ENCODE measurements at places on chromosomes 5 and 9.

DNA sequence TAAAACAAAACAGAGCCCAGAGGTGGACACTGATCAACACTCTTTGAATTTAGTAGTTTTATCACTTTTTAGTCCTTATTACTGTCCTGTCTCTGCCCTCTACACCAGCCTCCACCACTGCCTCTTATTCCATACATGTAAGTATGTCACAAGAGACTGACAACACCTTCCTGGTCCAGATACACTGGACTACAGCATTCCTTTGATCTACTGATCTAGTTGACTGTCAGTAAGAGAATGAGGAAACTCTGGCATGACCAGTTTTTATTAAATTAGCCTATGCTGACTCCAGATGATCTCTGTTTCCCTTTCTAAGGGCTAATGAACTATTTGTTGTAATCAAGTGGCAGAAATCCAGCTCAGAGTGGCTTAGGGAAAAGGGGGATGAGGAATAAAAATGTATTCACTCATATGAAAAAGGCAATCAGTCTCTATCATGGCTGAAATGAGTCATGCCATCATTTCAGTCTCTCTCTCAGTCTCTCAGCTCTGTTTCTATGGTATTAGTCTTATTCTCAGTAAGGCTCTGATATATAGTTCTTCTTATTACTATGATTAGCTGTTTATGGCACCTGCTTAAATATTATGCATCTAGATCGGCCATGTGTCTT is 5.5 kb downstream of the ARHGEF37 start:
- no peak for DNase-seq

DNA sequence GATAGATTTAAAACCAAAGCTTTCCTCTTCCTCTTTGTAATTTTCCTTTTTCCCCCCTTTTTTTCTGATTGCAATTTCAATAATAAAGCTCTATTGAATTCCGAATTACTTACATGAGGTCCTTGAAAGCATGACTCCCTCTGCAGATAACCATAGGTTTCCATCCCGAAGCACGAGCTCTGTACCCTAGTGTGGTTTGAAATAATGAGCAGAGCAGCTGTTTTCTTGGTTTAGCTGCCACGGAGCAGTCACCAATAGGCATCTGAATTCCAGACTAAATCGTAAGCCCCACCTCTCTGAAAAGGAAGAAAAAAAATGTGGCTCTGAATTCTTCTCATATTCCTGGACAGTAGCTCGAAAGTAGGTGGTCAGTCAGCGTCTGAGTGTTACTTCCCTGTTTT is 18.5 kb upstream of the GNE start:
- DNase-seq: no peak

- no peak for DNase-seq
Measured at GRCh38 chr9:126309427-126310189, 17.0 kb upstream of the MVB12B start.

GRCh38 chr5:96067894-96068614 is 106.4 kb upstream of the ELL2 start:
- DNase-seq: peak; percentile 55

GRCh38 chr5:74638544-74638969 is 2.0 kb downstream of the ENC1 start:
- no peak for DNase-seq

GRCh38 chr5:7878381-7878873 is 9.5 kb downstream of the MTRR start:
- peak; percentile 33 for DNase-seq

DNA sequence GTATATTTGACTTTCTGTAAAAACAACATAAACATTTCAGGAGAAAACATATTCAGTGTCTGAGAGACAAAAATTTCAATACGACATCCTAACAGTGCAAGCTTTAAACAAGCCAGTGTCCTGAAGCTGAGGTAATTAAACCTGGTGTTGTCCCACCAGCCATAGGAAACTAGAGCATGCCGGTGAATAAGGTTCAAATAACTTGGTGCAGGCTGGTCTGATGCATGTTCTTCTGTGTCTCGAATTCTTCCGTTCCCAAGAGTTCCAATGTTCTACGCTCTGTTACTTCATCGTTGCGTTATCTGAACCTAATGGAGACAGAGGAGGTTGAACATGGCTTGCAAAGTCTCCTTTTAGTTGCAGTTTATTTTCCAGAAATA is 48.9 kb downstream of the ADAMTS16 start:
- DNase-seq: no peak

GRCh38 chr9:18768951-18769622 is 263.9 kb downstream of the SAXO1 start:
- no peak for DNase-seq

DNA sequence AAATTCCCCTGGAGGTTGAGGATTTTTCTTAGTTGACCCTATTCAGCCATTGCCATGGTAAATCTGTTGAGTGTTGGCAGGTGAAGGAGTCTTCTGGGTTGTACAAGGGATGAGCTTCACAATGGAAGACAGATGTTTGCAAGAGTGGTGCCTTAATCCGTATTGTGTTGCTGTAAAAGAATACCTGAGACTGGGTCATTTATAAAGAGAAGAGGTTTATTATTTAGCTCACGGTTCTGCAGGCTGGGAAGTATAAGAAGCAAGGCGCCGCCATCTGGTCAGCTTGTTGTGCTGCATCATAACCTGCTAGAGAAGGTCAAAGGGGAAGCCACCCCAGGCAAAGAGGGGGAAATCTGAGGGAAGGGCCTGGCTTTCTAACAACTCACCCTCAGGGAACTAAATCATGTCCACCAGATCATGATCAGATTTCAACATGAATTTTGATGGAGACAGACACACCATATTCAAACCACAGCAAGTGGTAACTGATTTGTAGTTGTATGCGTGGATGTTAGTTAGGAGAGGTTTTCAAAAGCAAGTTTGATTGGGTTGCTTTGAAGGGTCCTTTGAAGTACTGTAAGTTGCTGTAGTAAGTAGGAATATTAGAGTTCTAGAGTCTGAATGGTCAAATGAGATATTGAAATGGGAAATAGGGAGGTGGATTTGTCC is 2.5 kb downstream of the TNPO1 start:
- peak; percentile 69 for DNase-seq

- no peak for DNase-seq
Measured at GRCh38 chr5:95057615-95058014, 227.3 kb downstream of the MCTP1 start.

DNA sequence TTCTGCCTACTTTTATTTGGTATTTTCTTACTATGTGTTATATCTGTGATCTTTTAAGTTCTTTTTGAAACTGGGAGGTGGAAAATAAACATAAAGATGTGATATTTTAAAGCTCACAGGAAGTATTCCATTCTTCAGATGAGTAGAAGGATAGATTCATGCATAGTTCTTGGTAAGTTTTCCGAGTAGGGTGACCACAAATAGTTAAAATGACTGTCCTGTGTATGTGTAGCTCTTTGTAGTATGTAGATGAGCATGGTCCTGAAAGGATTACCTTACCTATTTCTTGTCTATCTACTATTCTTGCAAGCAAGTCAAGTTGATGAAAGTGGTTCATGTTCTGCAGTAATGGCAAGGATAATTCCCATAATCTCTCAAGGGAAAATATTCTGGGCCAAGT is 47.7 kb downstream of the SRFBP1 start:
- DNase-seq: no peak

- DNase-seq: no peak
Measured at GRCh38 chr5:38752012-38752536, 93.7 kb upstream of the OSMR start.

DNA sequence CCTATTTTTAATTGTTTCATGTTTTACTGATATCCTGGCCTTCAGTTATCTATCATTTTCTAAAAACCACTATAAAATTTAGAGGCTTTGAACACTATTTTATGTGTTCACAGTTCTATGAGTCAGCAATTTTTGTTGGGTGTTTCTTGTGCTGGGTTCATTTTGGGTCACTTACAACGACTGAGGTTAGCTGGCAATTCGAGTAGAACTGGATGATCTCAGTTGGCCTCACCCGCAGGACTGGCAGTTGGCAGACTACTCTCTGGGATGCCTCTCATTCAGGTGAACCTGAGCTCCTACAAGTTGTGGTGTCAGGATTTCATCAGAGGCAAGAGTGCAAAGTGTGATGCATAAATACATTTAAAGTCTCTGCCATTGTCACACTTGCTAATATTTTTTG is 151.0 kb upstream of the PAPPA start:
- no peak for DNase-seq

GRCh38 chr5:55626790-55627189 is 85.3 kb downstream of the SLC38A9 start:
- DNase-seq: no peak

DNA sequence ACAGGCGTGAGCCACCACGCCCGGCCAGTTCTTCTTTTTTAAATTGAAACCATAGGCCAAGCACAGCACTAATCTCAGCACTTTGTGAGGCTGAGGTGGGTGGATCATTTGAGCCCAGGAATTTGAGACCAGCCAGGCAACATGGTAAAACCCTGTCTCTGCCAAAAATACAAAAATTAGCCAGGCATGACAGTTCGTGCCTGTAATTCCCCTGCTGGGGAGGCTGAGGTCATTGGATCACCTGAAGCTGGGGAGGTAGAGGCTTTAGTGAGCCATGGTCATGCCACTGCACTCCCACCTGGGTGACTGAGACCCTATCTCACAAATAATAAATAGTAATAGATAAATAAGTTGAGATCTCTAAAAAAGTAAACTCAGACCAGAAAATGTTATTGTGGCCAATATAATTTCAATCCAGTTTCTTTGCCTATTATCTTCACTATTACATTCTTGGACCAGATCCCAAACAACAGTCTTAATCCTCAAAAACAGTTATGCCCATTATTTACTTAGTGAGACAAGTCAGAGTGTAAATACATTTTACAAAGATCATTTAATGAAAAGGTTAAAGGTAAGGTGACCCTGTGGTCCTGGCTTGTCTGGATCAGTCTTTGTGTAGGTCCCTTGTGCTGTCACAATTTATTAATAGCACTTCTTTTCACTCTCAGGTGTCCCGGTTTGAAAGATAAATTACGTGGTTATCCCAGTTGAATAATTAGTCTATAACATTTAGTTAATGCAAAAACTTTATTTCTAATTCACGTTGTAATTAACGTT is 53.6 kb downstream of the RAB24 start:
- no peak for DNase-seq

- peak; percentile 93 for DNase-seq
Measured at GRCh38 chr9:134391319-134392231, 65.3 kb downstream of the RXRA start.

DNA sequence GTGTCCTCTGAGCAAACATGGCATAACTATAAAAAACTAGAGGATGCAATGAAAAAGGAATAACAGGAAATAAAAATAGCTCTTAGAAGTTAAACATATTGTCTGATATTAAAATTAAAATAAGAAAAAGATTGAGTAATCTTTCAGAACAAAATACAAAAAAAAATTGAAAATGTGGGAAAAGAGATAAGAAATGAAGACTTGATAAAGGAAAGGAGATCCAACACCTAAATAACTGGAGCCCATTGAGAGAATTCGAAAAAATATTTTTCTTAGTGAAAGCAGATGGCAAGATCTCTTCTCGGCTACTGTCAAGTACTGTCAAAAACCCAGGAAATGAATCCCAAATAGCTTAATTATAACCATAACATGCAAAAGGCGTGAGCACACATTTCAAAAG is 24.9 kb downstream of the LIFR start:
- no peak for DNase-seq

- no peak for DNase-seq
Measured at GRCh38 chr5:10860645-10861422, 99.8 kb upstream of the DAP start.

DNA sequence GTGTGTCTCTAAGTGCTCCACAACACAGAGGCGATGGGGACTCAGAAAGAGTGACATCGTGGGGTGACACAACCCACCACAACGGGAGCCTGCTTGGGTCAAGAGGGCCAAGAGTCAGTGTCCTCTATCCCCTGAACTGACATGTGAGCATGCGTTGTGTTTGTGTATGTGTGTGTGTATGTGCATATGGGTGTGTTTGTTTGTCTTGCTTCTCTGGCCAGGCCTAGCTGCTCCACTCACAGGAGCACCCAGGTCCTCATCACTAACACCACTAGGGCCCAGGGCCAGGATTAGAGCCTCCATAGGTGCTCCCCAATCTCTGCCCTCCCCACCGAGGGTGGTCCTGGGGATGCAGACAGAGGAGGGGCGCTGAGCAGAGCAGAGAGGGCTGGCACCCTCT is 115.0 kb upstream of the CTSV start:
- no peak for DNase-seq

GRCh38 chr5:135880278-135880677 is 15.4 kb downstream of the IL9 start:
- DNase-seq: peak; percentile 27

DNA sequence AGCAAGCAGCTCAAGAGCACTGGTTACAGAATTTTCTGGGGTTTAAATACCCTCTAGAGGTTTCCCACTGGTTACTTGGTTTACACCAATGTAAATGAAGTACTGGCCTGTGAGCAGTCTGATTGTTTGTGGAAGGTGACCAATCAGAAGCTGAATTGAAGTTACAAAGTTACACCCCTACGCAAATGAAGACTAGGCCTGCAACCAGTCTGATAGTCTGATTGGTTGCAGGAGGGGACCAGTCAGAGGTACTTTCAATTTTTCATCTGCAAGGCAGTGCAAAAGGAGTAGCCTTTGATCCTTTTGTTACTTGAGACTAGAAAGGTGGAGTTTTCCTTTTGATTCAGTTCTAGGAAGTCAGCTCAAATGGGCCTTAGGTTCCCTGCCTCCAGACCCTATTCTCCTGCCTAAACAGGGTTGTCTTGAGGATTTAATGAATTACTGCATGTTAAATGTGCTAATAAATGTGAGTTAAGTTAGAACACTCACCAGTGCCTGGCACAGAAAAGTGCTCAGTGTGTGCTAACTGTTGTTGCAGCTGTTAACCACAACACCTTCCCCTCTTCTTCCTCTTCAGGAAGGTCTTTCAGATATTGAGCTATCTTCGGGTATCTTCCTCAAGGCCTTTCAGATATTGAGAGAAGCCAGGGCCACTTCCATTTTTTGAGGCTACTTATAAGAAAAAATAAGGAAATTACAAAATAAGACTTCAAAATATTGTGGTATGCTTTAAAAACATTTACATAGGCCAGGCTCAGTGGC is 32.1 kb upstream of the CLINT1 start:
- DNase-seq: no peak
